NCI-H2227 treated with DMSO at 0.1 percent for 48 hours (cell line): ENCODE measurements at places on chromosomes 4 and X.

DNA sequence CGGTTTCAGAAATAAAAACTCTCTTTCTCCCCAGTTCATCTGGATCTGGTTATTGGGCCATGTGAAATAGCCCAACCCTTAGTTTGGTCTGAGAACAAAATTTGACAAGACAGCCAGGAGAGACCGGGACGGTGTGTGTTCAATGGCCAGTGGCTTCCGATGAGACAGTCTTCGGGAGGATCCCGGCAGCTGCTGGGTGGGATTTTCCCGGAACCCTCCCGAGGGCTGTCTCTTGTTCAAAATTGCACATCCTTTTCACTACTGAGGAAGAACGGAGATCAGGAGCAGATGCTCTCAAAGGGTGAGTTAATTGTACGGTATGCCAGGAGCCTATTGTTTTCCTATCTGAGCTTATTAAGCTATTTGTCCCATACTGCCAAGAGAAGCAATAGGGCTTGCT is 166.5 kb downstream of the PRR32 start:
- DNase-seq = no peak

GRCh38 chr4:152166567-152166966 is 369.3 kb downstream of the FBXW7 start:
- no peak for DNase-seq

- no peak for DNase-seq
Observed at GRCh38 chr4:726838-727237, 21.2 kb downstream of the PCGF3 start.

DNA sequence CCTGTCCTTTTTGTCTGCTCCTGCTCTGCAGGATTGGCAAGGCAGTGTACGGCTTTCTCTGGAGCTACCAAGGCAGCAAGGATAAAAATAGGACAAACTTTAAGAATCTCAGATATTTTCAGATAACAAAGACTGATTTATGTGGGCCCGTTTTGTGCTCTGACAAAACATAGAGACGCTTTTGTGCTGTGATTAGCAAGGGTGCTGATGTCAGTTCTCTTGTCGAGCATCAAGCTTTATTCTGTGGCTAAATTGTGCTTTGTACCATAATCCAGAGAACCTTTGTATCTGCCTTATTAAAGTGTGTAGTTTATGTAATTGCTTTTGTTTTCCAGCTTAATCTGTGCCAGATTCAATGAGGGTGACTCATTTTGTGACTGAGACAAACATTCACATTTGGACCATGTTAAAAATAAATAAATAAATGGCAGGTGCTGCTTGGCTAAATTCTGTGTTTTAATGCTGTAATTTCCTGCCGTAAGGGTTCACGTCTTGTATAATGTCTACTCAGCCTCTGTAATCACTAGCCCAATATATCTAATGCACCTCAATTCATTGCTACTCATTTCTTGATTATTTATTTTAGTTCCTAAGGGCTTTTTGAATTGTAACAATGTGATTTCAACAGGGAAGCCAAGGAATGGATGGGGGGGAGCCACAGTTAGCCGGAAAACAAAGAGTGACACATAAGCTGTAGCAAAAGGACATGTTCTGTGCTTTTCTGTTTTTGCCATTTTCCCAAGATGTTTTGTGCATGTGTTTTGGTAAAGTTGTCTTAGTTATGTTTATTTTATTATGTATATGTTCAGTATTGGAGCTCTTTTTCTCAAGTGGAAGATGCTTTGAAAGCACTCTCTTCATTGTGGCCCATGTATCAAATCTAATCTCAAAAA is 75.1 kb downstream of the GAB1 start:
- no peak for DNase-seq

GRCh38 chr4:39085891-39086290 is 23.9 kb downstream of the KLHL5 start:
- no peak for DNase-seq

GRCh38 chr4:121150486-121150885 is 13.6 kb downstream of the TNIP3 start:
- no peak for DNase-seq

- no peak for DNase-seq
Observed at GRCh38 chr4:159434114-159434870, 331.4 kb downstream of the RAPGEF2 start.

GRCh38 chr4:82525307-82525911 is 36.4 kb downstream of the TMEM150C start:
- DNase-seq = no peak

DNA sequence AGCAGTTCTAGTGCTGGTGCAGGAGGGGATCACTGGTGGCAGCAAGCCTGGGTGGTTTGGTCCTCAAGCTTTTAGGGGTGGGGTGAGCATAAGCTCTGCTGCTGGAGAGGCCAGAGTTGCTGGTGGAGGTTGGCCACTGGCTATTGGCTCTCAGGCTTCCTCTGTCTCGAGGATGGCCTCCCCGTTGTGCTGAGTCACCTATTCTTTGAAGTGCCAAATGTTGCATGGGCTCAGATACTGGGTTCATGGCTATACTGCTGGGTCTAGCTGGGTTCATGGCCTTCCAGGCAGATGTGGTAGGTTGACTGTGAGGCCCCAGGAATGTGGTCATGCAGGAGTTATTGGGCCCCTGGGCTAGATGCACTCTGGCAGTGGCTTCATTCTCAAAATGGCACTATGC is 466.3 kb downstream of the NAF1 start:
- no peak for DNase-seq

GRCh38 chrX:19512961-19513360 is 2.3 kb downstream of the MAP3K15 start:
- DNase-seq = no peak

DNA sequence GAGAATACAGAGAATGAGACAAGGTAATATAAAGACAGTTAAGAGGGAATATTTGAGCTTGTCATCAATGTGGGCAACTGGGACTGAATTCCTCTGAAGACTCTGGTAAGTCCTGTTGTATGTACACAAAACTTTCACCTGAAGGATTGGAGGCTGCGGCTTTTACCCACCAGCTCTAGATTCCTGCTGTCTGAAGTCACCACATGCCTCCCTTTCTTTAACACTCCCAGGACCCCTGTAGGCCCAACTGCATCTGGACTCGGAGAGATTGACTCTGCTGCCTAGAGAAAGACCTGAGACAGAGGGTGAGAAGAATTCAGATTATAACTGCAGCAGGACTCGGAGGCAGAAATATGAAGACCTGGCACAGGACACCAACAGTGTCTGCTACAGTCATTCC is 1048.0 kb downstream of the PDHA2 start:
- DNase-seq = no peak

GRCh38 chrX:110282922-110283321 is 35.0 kb downstream of the AMMECR1 start:
- no peak for DNase-seq

DNA sequence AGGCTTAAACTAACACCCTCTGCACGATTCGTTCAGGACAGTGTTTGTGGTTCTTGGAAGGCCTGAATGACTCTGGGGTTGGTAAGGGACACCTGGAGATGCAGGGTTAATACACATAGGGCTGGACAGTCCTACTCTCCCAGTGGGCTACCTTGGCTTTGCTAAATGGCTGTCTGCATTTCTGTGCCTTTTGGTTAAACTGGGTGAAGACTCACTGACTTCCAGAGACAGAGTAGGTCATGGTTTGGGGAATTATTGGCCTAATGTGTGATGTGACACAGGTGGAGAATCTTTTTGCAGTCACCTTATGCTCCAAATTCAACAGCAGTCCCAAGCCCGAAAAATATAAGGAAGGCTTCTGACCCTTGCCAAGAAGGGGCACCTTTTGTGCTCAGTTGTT is 10.5 kb downstream of the POU4F2 start:
- DNase-seq = no peak

DNA sequence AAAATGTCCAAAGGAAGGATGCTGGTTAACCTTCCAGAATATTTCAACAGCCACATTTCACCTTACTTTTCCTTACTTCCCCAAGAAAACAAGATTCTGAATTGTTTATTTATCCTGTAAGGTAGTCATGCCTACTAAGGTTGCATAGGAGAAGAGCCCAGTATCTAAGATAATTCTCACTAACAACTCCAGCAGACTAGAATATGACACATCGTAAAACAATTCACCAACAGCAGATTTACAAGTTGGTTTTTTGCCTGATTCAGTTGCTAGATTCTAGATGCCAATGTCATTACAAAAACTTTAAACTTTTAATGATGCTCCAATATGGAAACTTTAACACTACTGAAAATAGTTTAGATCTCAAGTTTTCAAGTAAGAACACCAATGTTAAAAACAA is 176.4 kb downstream of the IL13RA2 start:
- no peak for DNase-seq

GRCh38 chrX:21781525-21781924 is 23.6 kb upstream of the SMPX start:
- DNase-seq = no peak

- no peak for DNase-seq
Observed at GRCh38 chr4:119765951-119766350, 137.3 kb upstream of the PDE5A start.

- DNase-seq = no peak
Observed at GRCh38 chrX:85561231-85561630, 181.8 kb upstream of the POF1B start.

GRCh38 chrX:1534301-1535168 is 2.5 kb downstream of the P2RY8 start:
- no peak for DNase-seq

GRCh38 chr4:6269616-6270511 is at the start of gene WFS1:
Gene WFS1, plus strand, starts transcription at chr4:6269850. Its CDS starts 7,606 bp downstream, at chr4:6277456.
- peak; percentile 89 for DNase-seq

- no peak for DNase-seq
Observed at GRCh38 chrX:70605352-70605751, 160.7 kb downstream of the DLG3 start.

GRCh38 chrX:53237056-53237455 is 12.0 kb upstream of the KDM5C start:
- no peak for DNase-seq

DNA sequence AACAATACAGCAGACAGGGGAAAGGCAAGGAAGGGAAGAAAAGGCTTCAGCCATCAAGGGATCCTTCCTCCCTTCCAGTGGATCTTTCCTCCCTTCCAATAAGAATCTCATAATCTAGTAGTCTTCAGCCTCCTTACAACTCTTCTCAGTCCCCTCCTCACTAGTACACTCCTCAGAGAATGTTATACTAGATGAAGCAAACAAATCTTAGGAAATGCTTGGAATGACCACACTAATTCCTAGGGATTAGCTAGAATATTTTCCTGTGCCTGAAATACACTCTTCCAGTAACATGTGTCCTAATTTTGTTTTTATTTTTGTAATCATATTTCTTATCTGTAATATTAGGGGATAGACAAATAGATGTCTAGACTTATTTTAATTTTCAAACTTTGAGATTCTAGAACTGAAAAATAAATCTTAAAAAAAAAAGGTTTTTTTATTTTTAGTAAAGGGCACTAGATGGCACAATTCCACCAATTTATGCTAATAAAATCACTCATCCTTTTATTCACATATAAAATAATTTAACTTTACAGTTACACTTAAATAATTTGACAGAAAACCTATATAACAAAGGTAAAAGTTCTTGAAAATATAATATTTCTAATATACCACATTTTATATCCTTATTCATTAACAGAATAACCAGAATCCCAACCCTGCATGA is 7.0 kb upstream of the STPG2 start:
- DNase-seq = no peak

DNA sequence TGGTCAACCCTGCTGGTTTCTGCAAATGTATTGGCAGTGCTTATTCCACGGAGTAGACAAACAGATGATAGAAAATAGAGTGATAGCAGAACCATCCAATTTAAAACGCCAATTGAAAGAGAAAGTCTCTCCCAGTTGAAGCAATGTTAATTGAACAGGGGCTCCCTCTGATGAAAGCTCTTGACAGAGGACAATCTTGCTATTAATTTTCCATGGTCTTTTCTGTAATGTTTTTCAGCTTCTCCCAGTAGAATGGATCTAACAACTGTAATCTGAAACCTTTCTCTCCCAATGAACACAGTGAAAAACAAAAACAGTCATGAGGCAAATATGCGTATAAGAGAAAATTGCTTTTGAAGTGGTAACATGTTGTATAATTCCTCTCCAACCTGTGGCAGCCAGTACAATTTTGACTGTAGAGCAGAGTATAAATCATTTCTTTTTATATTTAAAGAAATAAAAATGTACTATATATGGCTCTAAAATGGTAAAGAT is 225.1 kb upstream of the GALNTL6 start:
- no peak for DNase-seq

DNA sequence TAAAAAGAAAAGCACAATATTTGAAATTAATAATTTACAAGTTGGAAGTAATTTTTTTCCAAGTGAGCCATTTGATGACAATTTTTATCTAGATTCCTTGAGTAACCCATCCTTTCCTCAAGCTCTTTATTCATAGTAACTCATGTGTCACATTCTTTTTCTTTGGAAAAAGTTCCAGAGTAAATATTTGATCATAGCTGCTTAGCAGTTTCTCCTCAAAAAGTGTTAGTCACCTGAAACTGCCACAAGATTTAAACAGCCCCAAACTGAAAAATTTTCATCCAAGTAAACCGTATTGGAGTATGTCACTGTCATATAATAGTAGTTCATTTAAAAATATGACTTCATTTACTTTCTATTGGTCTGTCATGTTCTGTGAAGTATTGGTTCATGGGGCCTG is 94.6 kb upstream of the CASK start:
- DNase-seq = no peak

DNA sequence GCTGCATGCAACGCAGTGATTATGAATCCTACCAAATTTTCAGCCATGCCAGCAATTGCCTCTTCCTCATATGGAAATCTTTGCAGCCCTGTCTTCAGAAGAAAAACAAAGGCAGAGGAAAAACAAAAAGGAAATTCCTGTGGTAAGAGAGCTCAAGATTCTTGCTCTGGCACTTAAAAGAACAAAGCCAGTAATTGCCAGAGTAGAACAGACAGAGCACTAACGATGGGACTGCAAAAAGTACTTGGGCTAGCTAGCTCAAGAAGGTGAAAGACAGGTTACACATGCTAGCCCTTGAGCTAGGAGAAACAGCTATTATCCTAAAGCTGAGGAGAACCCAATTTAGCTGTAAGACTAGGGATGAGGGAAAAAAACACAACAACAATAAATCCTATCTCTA is 582.3 kb downstream of the KCNIP4 start:
- DNase-seq = peak; percentile 40

DNA sequence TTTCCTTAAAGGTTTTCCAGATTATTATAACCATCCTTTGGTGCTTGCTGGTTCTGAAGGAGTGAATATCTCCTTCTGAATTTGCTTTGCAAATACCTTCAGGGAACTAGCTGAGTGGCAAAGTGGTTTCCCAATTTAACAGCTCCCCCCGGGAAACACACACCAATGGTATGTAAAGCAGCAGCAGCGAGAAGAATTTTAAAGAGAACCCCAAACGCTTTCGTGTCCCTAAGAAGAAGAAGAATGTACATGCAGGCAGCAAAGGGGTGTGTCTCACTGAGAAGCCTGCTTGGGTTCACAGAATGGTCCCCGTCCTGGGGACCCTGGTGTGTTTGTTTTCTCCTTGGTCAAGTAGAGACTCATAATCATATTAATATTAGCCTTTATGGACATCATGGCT is 4.2 kb upstream of the AKAP17A start:
- DNase-seq = no peak

- no peak for DNase-seq
Observed at GRCh38 chr4:96952610-96953009, 1112.7 kb downstream of the PDHA2 start.

DNA sequence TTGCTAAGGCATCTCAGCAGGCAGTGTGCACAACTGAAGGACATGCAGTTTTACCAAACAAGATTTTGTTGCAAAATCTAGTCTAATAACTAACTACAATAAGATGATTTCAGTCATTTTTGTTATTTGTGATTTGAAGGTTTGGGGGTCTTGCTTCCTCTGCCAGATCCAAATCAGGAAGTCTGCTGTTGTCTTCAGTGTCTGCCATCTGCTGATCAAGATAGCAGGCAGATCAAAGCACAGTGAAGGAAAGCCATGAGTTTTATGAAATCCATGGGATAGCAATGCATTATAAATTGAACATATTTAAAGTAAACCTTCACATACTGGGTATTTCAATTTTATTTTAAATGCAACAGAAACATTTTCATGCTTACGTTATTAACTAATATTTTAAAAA is 169.1 kb upstream of the ETNPPL start:
- no peak for DNase-seq
